Retina (tissue), 1 donor: ENCODE measurements at places on chromosomes 12 and 14.
A peak's percentile ranks its signal among the peaks of the same experiment; 100 is the strongest.

GRCh38 chr12:76449583-76449982 is 101.4 kb upstream of the BBS10 start:
- no peak for DNase-seq

- no peak for DNase-seq
These were observed 143.2 kb upstream of the USP15 start for GRCh38 chr12:62116986-62117385.

DNA sequence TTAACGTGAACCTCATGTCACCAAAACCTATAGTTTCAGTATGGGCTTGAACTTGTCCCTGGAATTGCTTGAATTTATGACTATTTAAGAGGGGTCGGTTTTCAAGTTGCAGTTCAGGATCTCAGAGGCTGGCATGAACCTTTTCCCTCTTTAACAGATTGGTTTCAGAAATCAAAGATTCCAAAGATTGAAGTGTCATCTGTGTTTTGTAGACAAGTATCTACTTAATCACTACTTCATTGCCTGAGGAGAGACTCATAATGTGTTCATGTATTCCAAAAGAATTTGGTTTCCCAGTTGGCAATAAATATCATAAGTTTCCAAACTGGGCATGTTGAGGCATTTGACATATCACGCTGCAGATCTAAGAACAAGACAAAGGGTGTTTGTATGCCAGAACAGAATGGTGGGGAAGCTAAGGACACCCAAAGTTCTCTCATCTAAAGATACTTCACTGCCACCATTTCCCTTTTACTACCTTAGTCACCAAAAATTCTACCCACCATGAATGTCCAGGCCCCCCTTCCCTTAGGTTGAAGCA is 199.5 kb downstream of the NUAK1 start:
- no peak for DNase-seq

DNA sequence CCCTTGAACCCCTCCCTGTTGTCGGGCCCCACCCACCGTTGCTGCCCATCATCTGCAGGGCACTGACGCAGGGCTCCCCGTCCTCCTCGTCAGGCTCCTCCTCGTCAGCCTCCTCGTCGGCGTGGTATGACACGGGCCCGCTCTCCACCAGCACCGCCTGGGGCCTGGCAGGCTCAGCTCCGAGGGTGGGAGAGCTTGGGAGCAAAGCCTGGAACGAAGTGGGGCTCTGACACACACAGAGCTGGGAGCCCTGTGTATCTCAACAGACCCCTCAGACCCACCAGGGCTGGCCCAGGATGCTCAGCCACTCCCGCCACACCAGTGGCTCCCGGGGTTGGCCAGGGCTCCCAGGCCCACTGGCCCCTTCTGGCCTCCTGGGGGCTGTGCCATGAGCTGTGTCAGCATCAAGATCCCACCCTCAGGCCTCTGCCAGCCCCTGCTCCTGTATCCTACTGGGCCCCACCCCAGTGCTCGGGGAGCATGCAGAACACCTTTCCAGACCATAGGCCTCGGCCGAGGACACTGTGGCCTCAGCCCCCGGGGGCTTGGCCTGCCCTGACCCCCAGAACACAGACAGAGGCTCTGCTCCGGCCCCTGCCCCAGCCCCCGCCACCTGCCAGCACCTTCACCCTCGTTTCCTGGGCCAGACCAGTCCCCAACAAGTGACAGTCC is 30.1 kb upstream of the NUDT14 start:
- DNase-seq: no peak

- DNase-seq: no peak
These were observed 22.3 kb downstream of the PLEKHG3 start for GRCh38 chr14:64726585-64726890.

GRCh38 chr12:51000245-51000644 is 25.9 kb downstream of the SLC11A2 start:
- no peak for DNase-seq

- DNase-seq: no peak
These were observed 420.2 kb upstream of the TBX3 start for GRCh38 chr12:115103884-115104883.

GRCh38 chr12:53659011-53659551 is 16.8 kb downstream of the ATP5MC2 start:
- peak; percentile 45 for DNase-seq

GRCh38 chr12:64390275-64390851 is at the start of gene C12orf56:
Gene C12orf56 (minus strand): TSS chr12:64390758. CDS start chr12:64390565, 193 bp downstream.
- peak; percentile 88 for DNase-seq

GRCh38 chr12:54987611-54988231 is 3.2 kb upstream of the TESPA1 start:
- DNase-seq: no peak

- DNase-seq: no peak
These were observed 2.1 kb downstream of the PLD4 start for GRCh38 chr14:104926619-104927431.

DNA sequence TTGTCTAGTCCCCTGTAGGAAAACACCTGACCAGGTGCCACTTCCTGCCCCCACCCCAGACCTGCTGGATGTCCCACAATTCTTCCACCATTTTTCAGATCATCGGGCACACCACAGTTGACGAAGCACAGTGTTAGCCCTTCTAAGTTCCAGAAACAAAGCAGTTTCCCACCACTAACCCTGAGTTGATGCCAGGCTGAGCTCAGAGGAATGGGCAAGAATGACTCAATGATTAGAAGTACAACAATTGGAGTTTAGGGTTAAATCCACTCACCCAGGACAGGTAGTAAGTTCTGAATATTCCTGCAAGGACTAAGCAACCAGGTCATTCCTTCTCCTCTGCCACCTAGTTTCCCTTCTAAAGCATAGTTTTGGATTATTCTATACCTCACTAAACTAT is 979.8 kb downstream of the BCL11B start:
- DNase-seq: no peak

- DNase-seq: no peak
These were observed 57.5 kb downstream of the SOS2 start for GRCh38 chr14:50173891-50174290.

GRCh38 chr14:55430024-55430690 is 10.3 kb downstream of the TBPL2 start:
- no peak for DNase-seq

GRCh38 chr12:75446857-75447256 is 33.7 kb upstream of the GLIPR1 start:
- DNase-seq: no peak

- peak; percentile 39 for DNase-seq
These were observed 2.5 kb downstream of the C12orf57 start for GRCh38 chr12:6946033-6946919.

DNA sequence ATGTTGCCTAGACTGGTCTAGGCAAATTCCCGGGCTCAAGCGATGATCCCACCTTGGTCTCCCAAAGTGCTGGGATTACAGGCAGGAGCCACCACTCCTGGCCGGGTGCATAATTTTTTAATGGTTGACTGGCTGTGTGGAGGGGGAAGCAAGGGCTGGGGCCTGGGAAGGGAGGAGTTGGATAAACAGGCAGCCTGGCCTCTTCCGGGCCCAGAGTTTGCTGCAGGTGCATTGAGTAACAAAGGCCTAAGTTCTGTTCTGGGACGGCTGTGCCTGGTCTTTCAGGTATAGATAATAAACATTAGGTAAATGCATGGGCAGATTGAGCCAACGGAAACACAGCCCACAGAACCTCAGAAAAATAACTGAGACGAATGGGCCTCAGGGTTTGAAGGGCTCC is 191.3 kb upstream of the TBX3 start:
- DNase-seq: no peak

- DNase-seq: no peak
These were observed 1.0 kb upstream of the CDK17 start for GRCh38 chr12:96401076-96401871.

- DNase-seq: no peak
These were observed 92.0 kb downstream of the TTLL5 start for GRCh38 chr14:75752907-75753594.

DNA sequence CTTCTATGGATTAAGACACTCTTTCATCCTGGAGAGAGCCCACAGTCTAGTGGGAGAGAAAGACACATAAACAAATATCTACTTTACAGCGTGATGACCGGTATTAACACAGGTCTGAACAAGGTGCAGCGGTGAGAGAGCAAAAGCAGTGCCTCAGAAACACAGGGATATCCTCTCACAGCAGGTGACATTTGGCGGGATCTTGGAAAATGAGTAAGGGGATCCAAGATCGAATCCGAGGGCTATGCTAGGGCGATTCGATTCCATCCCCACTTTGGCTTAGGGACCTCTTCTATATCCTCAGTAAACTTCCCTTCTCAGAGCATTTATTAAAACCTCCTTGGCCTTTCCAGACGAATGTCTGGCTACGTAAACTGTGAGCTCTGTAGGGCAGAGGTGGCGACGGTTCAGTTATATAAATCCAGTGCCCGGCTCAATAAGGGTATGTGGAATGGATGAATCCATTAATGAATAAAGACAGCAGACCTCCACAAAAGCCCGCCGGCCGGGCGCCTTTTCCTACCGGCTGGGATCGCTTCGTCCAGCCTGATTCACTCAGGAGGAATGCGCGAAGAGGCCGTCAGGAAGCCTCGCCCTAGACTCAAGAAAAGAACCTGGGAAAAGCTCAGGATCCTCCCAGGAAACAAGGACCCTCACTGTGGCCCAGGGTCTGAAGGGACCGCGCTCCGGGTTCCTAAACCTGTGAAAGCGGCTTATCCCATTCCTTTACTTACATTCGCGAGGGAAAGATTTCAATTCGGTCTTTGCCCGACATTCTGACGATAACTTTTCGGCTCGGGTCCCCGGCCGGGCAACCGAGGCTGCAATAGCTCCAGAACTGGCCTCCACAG is 455 bp downstream of the ATP6V1D start:
- DNase-seq: no peak

DNA sequence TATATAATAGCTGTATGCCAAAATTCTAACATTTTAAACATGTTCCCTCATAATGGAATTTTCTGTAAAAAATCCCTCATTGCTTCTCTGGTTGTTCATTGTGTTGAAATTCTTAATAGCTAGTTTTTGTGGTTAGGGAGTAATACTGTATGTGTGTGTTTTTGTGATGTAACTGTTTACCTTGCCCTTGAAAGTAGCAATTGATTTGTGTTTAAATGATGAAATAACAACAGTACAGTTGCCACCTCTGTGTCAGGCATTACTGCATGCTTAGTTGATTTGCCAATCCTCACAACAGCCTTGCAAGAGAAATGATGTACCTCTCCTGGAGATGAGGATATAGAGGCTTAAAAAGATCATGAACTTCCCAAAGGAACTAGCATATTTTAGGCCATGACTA is 94.9 kb downstream of the DAAM1 start:
- no peak for DNase-seq

DNA sequence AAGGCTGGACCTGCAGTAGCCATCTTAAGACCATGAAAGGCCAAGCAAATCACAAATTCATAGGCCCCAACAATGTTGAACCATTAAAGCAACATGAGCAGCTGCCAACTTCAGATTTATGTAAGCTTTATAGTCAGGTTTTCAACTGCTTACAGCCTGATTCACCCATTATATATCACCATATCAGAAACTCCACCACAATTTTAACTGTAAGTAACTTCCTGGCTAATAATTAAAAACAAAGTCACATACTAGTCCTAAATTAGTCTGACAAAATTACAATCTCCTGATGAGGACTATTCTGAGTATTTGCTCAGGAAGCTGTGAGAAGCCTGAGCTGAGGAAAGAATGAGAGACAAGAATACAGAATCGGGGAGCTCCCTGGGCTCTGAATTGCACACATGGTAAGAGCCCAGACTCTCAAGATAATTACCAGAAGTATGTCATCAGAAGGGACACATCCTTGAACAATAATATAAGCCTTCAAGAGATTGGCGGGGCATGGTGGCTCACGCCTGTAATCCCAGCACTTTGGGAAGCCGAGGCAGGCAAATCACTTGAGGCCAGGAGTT is 55.1 kb downstream of the NUMB start:
- no peak for DNase-seq

DNA sequence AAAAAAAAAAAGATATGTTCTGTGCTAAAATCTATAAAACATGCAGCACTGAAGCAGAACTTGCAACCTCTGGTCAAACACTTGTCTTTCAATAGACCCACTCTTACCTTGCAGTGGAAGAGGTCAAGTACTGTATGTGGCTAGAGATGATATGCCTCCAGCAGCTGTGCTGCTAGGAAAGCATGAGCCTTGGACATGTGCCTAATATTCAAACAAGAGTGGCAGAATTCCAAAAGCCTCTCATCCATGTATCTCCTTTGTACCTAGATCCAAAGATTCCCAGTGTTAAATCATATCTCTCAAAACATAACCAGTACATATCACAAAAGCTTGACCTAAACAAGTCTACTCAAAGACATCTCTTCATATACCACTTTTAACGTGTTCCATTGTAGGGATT is 105.0 kb upstream of the CPNE8 start:
- DNase-seq: no peak

DNA sequence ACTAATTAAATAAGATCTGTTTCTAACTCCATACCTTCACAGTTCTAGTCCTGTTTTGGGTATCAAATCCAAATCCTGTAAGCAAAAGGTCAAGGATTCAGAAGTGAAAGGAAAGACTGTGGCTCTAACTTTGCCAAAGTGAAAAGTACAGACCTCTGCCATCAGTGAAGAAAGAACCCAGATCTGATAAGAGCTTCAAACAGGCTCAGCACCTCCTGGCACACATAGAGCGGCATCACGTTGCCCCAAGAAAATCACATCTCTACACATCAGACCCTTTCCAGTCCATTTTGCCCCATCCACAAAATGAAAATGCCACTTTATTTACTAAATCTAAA is 23.2 kb downstream of the CLIP1 start:
- no peak for DNase-seq

DNA sequence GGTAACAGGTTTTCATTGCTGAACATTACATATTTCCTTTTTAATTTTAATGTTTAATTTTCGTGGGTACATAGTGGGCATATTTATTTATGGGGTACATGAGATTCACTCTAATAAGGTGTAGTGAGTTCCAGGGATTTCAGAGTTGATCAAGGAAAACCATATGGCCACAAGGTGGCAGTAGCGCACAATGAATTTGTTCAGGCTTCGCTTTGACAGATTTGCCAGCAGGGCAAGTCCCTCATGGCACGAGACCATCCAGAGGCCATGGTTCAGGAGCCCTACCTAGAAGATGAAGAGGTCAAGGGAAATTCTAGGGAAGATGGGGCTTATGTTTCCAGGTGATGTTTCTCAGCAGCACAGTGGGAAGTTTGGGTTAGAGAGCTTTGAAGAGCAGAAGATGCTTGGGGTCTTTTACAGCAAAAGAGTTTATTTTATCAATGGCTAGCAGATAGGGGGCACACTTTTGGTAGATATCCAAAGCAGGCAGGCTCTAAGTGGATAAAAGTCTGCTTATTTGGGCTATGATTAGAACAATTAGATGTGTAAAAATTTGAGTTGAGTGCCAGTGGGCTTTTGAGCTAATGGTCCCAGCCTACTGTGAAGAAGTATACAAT is 1004.4 kb downstream of the AACS start:
- DNase-seq: peak; percentile 77
